ENCODE measurements at places on chromosomes 16 and 17.

- DNase-seq: no peak
Measured at GRCh38 chr17:5800131-5800530, 215.8 kb upstream of the NLRP1 start.

GRCh38 chr16:83215406-83216001, 588.7 kb downstream of the CDH13 start:
- peak; percentile 62 for DNase-seq

DNA sequence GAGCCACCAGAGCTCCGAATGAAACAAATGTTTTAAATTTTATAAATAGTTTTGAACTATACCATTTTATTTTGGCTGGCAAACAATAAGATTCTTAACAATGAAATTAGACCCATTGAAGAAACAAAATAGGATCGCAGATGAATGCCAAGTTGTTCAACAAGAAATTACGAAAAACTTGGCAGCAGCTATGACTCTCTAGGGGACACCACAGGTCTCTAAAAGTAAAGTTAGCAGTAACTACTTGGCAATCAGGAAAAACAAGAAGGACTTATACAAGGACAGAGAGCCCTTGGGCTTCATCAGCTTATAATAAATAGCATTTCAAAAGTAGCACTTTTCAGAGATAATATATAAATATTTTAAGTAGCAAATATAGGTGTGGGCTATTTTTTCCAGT, 603.8 kb upstream of the PSMD7 start:
- no peak for DNase-seq

DNA sequence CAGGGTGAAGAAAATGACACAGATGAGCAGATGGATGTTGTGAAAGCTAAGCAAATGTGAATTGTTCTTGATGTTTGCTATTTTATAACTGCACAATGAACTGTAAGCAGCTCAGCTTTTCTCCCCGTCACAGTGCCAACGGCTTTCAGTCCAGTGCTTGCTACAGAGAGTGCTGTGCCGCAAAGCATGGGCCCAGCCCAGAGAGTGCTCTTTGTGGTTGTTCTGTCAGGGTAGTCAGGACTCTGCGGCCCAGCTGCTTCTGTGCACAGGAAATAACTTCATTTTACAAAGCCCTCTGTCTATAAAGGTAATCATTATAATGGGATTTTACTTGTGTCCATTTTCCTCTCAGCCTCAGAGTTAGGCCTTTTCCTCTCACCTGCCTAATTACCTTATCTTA, 39.1 kb downstream of the CDRT15 start:
- DNase-seq: peak; percentile 61

- DNase-seq: no peak
Measured at GRCh38 chr16:52497067-52497816, 49.7 kb downstream of the TOX3 start.

DNA sequence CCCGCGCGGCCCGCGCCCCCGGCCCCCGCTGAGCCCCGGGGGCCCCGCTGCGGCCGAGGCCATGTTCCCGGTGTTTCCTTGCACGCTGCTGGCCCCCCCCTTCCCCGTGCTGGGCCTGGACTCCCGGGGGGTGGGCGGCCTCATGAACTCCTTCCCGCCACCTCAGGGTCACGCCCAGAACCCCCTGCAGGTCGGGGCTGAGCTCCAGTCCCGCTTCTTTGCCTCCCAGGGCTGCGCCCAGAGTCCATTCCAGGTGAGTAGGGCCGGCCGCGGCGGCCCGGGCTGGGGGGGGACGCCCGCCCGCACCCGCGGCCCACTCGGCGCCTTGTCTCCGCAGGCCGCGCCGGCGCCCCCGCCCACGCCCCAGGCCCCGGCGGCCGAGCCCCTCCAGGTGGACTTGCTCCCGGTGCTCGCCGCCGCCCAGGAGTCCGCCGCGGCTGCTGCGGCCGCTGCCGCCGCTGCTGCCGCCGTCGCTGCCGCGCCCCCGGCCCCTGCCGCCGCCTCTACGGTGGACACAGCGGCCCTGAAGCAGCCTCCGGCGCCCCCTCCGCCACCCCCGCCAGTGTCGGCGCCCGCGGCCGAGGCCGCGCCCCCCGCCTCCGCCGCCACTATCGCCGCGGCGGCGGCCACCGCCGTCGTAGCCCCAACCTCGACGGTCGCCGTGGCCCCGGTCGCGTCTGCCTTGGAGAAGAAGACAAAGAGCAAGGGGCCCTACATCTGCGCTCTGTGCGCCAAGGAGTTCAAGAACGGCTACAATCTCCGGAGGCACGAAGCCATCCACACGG, 504 bp downstream of the MAZ start:
- peak; percentile 63 for DNase-seq

GRCh38 chr17:80277751-80278671, 17.4 kb downstream of the RNF213 start:
- no peak for DNase-seq

DNA sequence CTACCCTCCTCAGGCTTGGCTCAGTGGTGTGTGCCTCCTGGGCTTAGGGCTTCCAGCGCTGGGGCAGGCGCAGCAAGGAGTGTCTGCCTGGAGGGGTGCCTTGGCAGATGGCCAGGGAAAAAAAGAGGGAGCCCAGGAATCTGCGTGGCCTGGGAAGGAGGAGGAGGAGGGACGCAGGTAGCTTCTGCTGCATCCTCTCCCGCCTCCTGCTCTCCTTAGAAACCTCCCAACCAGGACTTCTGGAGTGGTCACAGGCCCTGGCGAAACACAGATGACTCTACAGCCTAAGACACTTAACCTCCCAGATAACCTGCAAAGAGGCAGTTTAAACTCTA, 7.3 kb upstream of the BCAR1 start:
- no peak for DNase-seq
